GOT3 (cell line): ENCODE measurements at places on chromosomes 12 and 14.

GRCh38 chr14:45284802-45285201 lies 31.8 kb upstream of the MIS18BP1 start:
- DNase-seq = no peak

DNA sequence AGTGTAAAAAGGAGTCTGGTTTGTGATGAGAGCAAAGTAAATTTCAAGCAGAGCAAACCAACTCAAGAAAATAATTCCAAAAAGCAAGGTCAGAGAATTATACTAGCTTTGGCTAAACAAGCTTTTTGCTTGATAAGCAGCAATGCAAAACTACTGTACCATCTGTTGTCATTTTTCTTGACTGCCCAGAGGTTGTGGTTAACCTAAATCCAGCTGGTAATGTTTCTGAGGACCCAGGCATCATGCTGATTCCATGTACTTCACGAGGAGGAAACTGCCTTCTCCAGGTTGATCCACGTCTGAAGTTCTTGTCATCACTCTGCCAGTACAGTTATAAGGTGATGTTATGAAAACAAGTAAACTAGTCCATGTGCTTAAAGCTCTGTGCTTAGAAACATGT lies 185.2 kb downstream of the ACSS3 start:
- no peak for DNase-seq

DNA sequence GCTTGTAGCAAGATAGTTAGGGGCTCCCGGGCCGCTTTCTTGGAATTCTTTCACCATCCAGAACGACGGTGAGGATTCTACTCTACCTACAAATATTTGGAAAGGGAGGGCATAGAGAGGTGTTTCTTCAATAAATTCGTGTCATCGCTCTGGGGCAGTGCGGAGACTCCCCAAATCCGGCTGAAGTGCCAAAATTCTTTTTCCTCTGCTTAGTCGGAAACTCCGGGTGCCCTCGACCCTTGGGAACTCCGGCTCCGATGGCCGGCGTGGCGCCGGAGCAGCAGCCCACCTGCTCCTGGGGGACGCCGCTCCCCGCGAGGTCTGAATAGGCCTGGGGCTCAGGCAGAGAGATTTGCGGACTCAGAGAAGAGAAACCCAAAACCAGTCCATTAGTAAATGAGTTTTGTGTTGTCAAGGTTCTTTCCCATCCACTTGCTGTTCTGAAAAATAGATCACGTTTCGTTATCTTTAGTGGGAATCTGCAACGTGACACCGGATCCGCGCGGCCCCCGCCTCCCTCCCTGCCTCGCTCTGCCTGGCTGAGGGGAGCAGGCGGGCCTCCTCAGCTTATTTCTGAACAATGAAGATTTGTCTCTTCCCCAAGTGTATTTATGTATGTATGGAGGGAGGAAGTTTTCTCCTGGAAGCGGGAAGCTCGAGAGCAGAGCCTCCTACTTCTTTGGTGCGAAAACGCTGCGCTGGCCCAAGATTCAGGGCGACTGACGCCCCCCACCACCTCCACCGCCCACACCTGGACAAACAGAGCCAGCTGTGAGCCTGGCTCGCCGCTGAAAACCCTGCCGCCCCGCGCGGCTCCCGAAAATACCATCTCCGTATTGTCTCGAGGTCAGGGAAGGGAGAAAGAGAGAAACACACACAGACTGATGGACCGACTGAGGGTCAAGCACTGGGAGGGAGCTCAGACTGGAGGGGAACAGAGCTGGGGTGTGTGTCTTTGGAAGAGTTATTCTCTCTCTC lies 3.7 kb upstream of the SIX1 start:
- no peak for DNase-seq

DNA sequence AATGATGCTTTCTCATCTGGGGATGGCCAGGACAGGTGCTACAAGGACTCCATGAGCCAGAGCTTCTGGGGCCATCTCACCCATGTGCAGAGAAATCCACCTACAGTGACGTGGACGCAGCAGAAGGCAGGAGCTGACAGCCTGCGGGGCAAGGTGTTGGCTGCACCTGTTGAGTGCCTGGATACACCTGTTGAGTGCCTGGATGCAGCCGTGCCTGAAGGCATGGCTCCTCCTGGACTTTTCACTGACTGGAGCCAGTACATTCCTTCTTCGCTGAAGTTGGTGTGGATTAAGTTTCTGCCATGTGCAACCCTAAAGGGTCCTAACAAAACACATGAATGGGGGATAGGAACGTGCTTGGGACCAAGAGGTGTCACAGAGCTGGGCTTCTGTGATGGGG lies 7.4 kb upstream of the DIO3 start:
- no peak for DNase-seq

DNA sequence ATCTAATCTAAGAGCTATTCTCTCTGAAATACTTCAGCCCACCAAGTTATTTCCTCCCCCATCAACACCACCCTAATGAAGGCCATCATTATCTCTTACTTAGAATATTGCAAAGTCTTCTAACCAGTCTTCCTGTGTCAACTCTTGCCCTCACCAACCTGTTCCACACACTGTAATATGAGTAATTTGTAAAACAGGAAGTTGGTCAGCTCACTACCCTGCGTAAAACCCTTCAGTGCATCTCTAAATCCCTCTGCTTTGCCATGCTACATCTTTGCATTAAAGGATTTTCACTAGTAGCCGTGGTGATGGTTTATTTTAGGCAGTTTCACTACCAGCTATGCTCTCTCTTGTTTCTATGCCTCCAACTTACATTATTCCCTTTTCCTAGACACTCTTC lies 70.0 kb downstream of the KIF21A start:
- no peak for DNase-seq

GRCh38 chr14:57058319-57058718 lies 210.4 kb downstream of the EXOC5 start:
- no peak for DNase-seq

GRCh38 chr12:128820253-128820652 lies 3.5 kb downstream of the SLC15A4 start:
- no peak for DNase-seq

GRCh38 chr12:22876262-22876661 lies 251.3 kb downstream of the ETNK1 start:
- DNase-seq = no peak

GRCh38 chr14:55026441-55026792 lies 482 bp downstream of the WDHD1 start:
- DNase-seq = no peak

GRCh38 chr12:80217011-80217535 lies 117.7 kb downstream of the OTOGL start:
- DNase-seq = no peak

- DNase-seq = no peak
These were observed 538.9 kb upstream of the FLRT2 start for GRCh38 chr14:84991021-84991420.

GRCh38 chr12:61915420-61915819 lies 344.8 kb upstream of the USP15 start:
- no peak for DNase-seq

DNA sequence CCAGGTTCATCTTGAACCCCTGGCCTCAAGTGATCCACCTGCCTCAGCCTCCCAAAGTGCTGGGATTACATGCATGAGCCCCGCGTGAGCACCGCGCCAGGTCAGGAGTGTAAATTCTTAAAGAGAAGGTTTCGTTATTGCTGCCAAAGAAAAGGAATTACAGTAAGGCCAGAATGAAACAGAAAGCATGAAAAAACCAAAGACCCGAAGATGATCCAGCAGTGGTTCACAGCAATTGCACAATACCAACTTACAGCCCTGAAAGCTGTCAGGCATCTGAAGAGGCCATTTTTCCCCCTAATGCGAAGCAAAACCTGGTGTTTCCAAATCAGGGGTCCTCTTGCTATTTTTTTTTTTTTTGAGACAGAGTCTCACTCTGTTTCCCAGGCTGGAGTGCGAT lies 10.3 kb downstream of the RBM23 start:
- no peak for DNase-seq

DNA sequence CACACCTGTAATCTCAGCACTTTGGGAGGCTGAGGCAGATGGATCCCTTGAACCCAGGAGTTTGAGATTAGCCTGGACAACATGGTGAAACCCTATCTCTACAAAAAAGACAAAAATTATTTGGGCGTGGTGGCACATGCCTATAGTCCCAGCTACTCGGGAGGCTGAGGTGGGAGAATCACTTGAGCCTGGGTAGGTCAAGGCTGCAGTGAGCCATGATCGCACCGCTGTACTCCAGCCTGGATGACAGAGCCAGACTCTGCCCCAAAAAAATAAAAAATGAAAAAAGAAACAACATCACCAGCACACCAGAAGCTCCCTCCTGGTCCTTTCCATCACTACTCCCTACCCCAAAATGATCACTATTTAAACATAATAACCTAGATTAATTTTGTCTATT lies 2.6 kb downstream of the VEZT start:
- DNase-seq = no peak

DNA sequence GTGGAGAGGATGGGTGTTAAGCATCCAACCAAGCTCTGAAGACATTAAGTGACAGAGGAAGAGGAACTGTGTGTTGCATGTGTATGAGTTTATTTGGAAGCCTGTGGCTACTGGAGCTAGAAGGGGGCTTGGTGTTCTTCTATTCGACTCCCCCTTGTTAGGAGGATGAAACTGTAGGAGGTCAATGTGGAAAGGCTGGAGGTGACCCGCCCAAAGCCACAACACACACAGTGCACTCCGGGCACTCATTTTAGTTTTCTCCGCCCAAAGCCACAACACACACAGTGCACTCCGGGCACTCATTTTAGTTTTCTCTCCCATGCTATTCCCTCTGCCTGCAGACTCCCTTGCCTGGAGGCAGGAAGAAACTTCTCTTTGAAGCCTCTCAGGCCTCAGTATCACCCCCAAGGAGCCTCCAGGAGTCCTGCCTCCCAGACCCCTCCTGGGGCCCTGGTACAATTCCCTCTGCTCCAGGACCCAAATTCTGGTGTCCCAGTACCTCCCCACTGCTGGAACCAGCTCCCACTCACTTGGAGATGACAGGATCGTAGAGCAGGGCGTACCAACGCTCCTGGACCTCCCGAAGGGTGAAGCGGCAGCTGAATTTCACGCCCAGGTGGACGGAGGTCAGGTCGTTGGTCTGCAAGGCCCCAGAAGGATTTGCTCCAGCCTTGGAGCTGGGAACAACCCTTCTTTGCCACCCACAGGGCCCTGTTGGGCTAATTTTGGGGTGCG lies 3.8 kb downstream of the MCRS1 start:
- no peak for DNase-seq

- no peak for DNase-seq
These were observed 430.5 kb downstream of the DPF3 start for GRCh38 chr14:72463291-72463866.

DNA sequence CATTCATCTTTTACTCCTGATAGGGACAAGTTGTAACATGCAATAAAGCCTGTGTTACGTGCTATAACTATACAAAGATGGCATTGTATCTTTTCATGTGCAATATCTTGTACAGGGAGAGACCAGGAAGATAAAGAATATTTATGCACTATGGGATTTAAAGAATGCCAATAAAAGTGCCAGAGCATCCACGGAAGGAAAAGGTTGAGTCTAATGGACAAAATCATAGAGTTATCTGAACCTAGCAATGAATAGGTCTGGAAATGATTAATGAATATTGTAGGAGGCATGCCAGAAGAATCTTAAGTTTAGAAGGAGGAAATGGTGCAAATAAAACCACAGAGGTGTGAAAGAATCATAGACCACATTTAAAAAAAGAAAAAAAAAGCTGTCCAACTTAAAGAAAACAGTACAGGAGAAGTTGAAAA lies 263.9 kb downstream of the KCNC2 start:
- DNase-seq = no peak

- no peak for DNase-seq
These were observed 1.9 kb upstream of the BAZ2A start for GRCh38 chr12:56631790-56632700.

DNA sequence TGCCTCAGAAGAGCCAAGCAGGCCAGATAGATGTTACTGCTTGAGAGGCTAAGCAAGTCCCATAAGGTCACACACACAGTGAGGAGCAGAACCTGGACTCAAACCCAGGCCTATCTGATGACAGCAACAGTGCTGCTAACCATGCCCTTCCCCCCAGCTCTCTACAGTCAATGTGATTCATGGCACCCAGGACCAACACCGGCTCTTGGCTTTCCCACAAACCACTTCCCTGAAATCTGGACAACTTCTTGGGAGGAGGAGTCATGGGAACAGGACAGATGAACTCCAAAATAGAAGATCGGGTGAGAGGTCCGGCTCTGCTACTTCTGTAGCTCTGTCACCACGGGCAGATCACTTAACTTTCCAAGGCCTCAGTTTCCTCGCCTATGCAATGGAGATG lies 716 bp upstream of the PTGDR start:
- no peak for DNase-seq

DNA sequence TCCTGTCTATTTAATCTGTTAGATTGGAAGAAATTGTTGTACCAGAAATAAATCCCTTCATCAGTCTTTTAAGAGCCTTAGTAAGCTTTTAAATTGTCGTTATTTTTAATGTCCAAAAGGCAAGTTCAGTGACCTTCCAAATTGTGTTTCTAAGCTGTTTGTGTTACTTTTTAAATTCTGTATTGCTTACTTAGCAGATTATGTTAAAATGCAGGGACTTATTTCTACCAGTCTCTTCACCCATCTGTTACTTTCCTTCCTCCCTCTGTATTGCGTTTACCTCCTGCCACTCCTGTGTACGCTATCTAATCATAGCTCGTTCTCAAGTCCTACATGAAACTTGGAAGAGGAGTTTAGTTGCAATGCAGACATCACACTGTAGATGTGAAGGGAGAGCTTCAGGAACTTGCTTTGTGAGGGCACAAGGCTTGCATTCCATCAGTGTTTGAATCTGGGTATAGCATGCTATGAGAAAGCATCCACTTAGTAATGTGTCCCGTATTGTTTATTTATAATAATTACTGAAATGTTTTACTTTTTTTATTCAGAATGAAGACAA lies 406.5 kb upstream of the RGS6 start:
- DNase-seq = no peak

DNA sequence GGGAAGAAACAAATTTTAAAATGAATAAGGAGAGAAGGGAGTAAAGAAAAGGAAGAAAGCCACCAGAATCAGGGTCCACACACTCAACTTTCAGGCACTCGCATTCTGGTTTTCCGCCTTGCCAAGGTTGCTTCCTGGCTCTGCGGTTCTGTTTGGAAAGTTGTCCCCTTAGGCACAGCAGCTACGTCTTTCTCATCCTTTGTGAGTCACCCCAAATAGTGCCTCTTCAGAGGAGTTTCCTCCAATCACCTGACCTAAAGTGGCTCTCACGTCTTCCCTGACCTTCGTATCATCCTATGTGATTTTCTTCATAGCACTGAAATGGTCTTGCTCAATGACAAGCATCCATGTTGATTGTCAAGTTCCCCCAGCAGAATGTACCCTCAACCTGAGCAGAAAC lies 99.5 kb upstream of the TMCC3 start:
- DNase-seq = no peak

DNA sequence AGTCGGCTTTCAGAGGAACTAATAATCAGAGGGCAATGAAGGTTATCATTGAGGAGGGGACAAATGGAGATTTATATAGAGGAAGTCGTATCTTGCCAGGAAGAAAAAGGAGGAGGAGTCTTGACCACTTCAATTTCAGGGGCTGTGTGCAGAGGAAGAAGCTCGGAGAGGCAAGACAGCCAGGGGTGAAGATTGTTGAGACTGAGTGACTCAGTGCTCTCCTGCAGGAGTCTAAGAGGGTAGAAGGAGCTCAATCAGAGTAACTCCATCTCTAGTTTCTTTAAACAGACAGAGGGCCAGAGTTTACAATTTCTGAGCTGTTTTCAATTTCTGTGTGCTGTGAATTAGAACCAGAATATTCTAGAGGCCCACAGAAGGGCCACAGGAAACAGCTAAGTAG lies 439.3 kb upstream of the PRICKLE1 start:
- DNase-seq = no peak
